ENCODE measurements at places on chromosomes 16 and 17. TPM values are rescaled to one million over a fixed set of nuclear protein-coding genes. Genes with fewer than 3 reads are reported as not detected.
A peak's percentile ranks its signal among the peaks of the same experiment; 100 is the strongest.

- no peak for DNase-seq
Observed at GRCh38 chr17:17183744-17184143, 22.4 kb downstream of the PLD6 start.

- DNase-seq: no peak
Observed at GRCh38 chr16:79497606-79498350, 102.8 kb downstream of the MAF start.

DNA sequence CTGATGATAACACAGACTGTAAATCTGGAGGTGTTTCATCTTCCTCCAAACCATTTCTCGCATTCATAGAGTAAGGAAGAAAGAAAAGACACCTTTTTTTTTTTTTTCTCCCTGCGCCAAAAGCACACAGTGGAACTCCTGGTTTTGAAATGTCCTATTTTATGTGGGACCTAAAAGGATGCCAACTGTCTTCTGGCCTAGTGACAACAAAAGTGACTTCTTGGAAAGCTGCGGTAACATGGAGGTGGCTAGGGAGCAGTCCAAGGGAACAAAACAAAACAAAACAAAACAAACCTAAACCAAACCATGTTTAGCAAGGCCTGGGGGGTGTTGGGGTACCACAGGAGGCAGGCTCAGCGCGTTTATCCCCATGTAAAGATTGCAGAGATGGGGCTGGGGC, 174.8 kb downstream of the XYLT1 start:
- DNase-seq: no peak

- DNase-seq: no peak
Observed at GRCh38 chr17:49566668-49567071, 9.0 kb upstream of the NXPH3 start.

- DNase-seq: no peak
Observed at GRCh38 chr16:68230956-68231355, 5.0 kb downstream of the ESRP2 start.

- DNase-seq: no peak
Observed at GRCh38 chr16:63785170-63785569, 1336.7 kb downstream of the CDH11 start.

- DNase-seq: no peak
Observed at GRCh38 chr17:14011740-14012405, 57.4 kb upstream of the COX10 start.

GRCh38 chr17:8109661-8110455, 8.5 kb downstream of the ALOXE3 start:
- peak; percentile 69 for DNase-seq

DNA sequence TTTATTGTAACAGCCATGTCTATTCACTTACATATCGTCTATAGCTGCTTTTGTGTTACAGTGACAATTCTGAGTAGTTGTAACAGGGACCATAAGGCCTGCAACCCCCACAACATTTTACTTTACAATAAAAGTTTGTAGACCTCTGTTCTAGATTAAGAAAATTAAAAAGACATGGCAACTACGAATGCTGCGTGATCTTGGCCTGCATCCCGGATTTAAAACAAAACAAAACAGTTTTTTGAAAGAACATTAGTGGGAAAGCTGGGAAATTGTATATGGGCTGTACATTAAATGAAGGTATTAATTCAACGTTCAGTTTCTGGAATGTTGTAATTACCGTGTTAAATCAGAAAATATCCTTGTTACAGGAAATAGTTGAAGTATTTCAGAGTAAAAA, 64.1 kb downstream of the RMI2 start:
- no peak for DNase-seq

DNA sequence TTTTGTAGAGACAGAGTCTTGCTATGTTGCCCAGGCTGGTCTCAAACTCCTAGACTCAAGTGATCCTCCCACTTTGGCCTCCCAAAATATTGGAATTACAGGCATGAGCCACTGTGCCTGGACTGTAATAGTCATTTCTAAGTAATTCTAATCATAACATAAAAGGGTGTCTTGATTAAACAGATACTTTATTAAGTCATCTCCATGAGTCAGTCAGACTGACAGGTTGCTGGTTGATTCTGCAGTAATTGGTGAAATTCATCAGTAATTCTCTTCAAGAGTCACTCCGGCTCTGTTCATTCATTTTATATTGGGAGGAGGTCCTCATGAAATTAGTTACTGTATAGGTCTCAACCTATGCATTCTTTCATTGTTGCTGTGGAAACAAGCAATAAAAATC, 85.6 kb downstream of the SPECC1 start:
- no peak for DNase-seq

DNA sequence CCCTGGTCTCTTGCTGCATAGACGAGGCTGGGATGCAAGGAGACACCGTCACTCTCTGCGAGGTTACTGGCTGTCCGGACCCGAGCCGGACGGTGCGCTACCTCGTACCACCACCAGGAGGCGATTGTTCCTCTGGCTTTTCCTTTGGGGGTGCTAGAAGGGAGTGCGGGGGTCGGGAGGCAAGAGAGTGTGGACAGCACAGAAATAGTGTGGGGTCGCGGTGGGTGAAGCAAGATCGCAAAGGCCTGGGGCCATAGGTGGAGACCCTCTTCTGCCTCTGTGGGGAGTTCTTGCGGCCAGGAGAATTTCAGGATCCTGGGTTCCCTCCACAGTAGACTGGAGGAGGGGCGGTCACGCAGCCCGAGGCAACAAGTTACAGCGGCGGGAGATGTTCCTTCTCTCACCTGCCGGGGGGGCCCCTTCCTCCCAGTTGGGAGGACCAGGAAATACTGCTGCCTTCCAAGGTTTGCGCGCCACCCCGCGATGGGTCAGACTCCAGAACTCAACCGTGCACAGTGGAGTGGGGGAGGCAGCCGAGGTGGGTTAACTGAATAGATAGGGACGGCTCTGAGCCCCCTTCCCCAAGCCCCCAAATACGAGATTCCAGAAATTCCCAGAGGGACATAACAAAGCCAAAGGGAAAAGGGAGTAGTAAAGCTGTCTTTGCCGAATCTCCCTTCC, 6.9 kb downstream of the PHOSPHO1 start:
- DNase-seq: peak; percentile 64

- DNase-seq: no peak
Observed at GRCh38 chr16:11698271-11698689, 30.0 kb downstream of the SNN start.

GRCh38 chr16:73057291-73058210, 9.6 kb upstream of the ZFHX3 start:
- DNase-seq: no peak

DNA sequence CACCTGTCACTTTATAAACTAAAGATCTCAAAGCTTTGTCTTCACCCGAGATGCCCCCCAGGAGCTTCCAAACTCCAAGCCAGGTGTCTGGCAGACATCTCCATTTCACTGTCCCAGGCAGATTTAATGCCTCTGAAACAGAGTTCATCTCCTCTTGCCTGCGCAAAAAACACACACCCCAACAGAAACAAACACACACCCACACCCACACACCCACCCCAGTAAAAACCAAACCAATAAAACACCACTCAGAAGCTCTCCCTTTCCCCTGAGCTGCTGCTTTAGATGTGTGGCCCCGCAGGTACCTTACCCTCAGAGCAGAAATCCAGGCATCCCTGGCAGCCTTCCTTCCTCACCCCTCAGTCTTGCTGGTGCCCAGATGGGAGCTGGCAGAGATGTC, 14.4 kb downstream of the SEC14L1 start:
- DNase-seq: no peak

The TLCD2 gene
- total RNA-seq: 0.41 TPM

The APPBP2 gene
- 72.2 TPM for total RNA-seq

The ASPA gene
- 0.41 TPM for total RNA-seq

The OR1F1 gene
- 0.41 TPM for total RNA-seq

The AANAT gene
- total RNA-seq: not detected

The KRTAP4-4 gene
- total RNA-seq: not detected

The MVD gene
- 66.0 TPM for total RNA-seq

The LLGL2 gene
- total RNA-seq: 0.82 TPM

The CCL4 gene
- 1.2 TPM for total RNA-seq

The TBC1D3K gene
- total RNA-seq: not detected

The NTN1 gene
- total RNA-seq: 6.5 TPM

The CCL14 gene
- not detected for total RNA-seq

Measured in frontal cortex (tissue), 4 donors.